IMR-90 (cell line): ENCODE measurements at places on chromosomes 16 and 17.
A peak's percentile ranks its signal among the peaks of the same experiment; 100 is the strongest.

DNA sequence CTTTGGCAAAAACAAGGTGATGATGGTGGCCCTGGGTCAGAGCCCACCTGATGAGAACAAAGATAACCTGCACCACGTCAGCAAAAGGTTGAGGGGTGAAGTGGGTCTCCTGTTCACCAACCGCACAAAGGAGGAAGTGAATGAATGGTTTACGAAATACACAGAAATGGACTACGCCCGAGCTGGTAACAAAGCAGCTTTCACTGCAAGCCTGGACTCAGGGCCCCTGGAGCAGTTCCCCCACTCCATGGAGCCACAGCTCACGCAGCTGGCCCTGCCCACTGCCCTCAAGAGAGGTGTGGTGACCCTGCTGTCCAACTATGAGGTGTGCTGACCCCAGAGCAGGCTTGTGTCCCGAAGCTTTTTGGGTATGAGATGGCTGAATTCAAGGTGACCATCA lies 29.7 kb upstream of the DLX4 start:
- no peak for DNase-seq

- DNase-seq, result peak; percentile 40
These were observed 39.9 kb downstream of the IQCK start for GRCh38 chr16:19757762-19758595.

DNA sequence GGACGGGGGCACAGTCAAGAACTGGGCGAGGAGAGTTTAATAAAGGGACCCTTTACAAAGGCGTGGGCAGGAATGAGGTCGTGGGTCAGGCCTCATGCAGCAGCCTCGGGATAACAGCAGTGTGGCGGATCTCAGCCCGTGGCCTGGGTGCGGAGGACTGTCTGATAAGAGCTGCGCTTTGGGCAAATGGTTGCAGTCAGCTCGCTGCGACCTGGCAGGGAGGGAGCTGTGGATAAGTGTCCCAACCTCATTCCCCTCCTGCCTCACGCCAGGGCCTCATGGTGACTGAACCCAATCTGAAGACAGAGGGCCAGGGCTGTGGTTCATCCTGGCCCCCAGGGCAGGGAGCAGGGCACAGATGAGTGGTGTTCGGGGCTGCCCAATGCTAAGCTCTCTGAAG lies 13.6 kb downstream of the SMTNL2 start:
- no peak for DNase-seq

DNA sequence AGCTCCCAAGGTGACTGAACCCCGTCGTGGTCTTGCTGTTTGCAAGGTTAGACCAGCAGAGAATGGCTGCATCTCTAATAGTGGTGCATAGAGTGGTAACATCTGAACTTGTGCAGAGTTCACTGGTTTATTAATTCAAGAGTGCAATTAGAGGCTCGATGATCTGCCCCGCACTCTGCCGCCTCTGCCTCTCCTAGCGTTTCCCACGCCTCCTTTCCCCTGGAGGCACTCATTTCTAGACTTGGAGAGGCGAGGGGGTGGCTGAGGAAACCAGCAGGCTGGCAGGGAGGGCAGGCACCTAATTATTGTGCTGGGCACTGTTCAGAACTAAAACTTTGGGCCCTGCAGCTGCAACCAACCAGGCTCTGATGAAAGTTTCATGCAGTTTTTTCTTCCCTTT lies 363.5 kb upstream of the EEF2KMT start:
- no peak for DNase-seq

DNA sequence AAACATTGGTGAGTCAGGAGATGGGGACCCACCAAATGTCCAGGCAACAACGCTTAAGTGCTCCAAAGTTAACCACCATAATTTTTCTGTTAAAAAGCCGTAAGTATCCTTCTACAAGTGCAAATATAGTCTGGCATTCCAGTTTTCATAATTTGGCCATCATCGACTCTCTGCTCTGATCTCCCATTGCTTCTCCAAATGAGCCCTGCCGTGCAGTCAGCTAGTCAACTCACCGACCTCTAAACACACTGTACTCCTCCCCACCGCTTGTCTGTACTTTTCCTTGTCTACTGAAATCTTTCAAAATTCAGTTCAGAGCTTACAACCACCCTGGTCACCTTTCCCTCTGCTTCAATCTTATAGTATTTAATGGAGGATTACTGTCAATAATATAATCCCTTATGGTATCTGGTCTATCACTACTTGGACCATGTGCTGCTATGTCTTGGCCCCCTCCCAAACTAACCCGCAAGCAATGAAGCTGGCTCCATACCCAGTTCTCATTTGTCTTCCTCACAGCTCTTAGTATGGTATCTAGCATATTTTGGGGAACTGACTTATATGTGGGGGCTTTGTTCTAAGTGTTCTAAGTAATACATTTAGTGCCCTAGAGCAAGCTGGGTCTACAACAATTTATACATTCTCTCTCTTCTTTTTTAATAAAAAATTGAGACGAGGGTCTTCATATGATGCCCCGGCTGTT lies 52.7 kb upstream of the SLC25A19 start:
- DNase-seq, result no peak

GRCh38 chr17:8091033-8091687 lies 3.6 kb upstream of the ALOX12B start:
- DNase-seq, result no peak

- DNase-seq, result no peak
These were observed 45.0 kb upstream of the NOL11 start for GRCh38 chr17:67672592-67673335.

GRCh38 chr16:12214509-12214908 lies 238.0 kb downstream of the SNX29 start:
- no peak for DNase-seq

GRCh38 chr16:56869513-56870275 lies 4.7 kb downstream of the SLC12A3 start:
- DNase-seq, result no peak

DNA sequence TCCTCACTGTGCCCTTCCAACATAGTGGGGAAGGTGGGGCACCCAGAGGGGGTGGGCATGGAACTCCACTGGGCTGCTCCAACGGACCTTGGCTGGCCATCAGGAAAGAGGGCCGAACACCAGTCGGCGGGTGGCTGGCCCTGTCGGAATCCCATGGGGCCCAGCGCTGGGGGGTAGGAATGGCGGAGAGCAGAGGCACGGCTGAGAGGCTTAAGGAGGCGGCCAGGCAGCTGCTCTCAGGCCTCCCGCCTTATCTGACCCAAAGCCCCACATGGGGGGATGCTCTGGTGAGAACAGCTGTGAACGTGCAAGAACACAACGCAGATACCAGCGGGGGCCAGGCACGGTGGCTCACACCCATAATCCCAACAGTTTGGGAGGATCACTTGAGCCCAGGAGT lies 4.4 kb upstream of the MYO1C start:
- no peak for DNase-seq

- DNase-seq, result peak; percentile 37
These were observed 2.3 kb downstream of the RPUSD1 start for GRCh38 chr16:785563-786535.

DNA sequence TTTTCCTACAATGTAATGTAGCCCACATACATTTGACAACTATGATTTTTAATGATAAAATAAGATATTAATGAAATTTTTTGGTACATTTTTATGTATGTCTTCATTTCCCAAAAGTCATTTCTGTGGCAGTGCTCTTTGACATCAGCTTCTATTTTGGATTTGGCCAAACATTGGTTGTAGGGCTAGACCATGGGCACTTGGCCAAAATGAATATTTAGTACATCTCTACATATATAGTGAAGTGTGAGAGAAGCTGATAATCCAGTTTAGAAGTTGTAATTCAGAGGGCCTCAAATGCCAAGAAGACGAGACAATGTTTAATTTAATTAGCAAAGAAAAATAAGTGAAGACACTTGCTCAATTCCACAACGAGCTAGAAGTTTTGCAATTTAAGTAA lies 724.9 kb upstream of the SOX9 start:
- no peak for DNase-seq

GRCh38 chr16:72162105-72162692 lies 9.8 kb downstream of the PMFBP1 start:
- DNase-seq, result no peak

- DNase-seq, result peak; percentile 81
These were observed 21.4 kb downstream of the TTLL6 start for GRCh38 chr17:48795444-48796162.

DNA sequence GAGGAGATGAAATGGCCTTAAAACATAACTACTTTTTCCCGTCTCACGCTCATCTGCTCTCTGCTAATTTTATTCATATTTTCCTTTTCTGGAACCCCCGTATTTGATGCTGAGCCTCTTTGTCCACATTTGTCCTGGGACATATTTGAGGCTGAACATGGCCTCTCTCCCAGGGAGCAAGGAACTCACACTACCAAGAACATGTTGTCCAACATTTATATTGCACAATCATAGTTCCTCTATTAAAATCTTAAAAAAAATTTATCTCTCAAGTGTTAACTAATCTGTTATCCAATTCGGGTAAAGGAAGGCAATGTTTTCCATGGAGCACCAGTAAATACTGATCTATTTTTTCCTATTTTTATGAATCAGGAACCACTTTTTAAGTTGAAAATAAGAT lies 60.2 kb downstream of the CMC2 start:
- DNase-seq, result no peak

GRCh38 chr17:8311131-8311790 lies 1.2 kb downstream of the ARHGEF15 start:
- no peak for DNase-seq

GRCh38 chr16:67676516-67676915 lies 9.9 kb downstream of the C16orf86 start:
- DNase-seq, result no peak

DNA sequence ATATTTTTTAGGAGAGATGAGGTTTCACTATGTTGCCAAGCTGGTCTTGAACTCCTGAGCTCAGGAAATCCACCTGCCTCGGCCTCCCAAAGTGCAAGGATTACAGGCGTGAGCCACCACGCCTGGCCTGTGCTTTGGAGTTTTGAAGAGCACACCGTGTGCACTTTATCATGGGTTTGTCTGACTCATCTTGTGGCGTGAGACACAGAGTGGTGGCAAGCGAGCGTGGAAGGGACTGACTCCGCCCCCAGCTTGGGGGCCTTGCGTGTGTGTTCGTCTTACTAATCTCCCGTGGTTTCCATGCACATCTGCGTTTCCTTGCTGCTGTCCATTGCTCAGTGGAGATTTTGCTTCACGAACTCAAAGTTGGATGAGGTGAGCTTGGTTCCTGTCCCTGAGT lies 22.9 kb downstream of the CRAMP1 start:
- no peak for DNase-seq

- peak; percentile 22 for DNase-seq
These were observed 573.4 kb downstream of the CDH13 start for GRCh38 chr16:83200005-83200779.

GRCh38 chr17:35546487-35546886 lies 9.0 kb upstream of the SLFN12L start:
- DNase-seq, result no peak

DNA sequence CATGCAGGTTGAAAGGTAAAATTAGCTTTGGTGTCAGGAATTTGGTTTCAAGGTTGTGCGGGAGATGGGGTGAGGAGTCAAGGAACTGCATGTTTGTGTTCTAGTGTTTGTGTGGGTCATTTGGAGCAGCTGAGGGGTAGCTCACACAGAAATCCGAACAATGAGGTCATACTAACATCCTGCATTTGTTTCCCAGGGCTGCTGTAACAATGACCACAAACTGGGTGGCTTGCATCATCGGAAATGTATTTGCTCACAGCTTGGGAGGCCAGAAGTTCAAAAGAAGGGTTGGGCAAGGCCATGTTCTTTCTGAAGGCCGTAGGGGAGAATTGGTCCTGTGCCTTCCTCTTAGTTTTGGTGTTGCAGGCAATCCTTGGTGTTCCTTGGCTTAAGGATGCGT lies 287.4 kb downstream of the HAPSTR1 start:
- no peak for DNase-seq

DNA sequence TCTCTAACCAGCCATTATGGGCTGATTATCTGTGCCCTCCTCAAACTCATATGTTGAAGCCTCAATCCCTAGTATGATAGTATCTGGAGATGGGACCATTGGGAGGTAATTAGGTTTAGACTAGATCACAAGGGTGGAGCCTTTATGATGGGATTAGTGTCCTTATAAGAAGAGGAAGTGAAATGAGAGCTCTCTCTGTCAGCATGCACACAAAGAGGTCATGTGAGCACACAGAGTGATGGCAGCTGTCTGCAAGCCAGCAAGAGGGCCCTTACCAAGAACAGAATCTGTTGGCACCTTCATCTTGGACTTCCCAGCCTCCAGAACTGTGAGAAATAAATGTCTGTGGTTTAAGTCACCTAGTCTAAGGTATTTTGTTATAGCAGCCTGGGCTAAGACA lies 101.9 kb downstream of the PCTP start:
- DNase-seq, result no peak

DNA sequence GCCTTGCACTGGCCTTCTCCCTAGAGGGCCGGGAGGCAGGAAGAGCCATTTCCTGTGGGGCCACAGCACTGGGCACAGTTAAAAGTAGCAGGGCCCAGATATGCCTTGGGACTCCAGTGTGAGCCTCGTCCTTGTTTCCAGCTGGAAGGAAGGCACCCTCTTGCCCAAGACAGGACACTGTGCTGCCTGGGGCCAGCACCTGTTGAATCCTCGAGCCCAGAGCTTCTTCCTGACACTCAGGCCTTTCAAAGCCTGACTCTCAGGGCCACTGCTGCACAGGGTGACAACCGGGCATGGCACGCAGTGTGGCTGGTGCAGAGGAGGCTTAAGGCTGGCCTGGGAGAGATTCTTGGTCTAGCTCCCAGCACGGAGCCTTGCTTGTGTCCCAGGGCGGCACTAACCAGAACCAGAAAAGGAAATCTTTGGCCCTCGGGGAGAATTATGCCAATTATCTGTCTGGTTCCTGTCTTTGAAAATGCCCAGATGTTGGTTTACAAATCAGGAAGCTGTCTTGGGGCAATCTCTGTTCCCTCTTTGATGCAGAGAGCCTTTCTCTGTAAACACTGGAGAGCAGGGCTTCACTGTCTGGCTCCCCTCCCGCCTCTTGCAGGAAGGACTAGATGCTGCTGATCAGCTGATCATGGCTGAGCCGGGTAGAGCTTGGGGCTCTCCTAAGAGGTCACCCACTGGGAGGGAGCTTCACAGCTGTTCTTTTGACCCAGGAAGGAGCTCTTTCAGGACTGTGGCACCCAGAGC lies 11.1 kb downstream of the LDHD start:
- peak; percentile 37 for DNase-seq

- no peak for DNase-seq
These were observed 96.4 kb upstream of the SHISA6 start for GRCh38 chr17:11144358-11145233.

GRCh38 chr17:55198690-55199370 lies 65.9 kb upstream of the HLF start:
- no peak for DNase-seq

- no peak for DNase-seq
These were observed 23.4 kb downstream of the SMIM36 start for GRCh38 chr17:55487695-55488432.
